ENCODE measurements at places on chromosomes 16 and 17.

GRCh38 chr17:40915199-40915661, 22.2 kb downstream of the KRT23 start:
- DNase-seq, result no peak

GRCh38 chr17:57243171-57243622, 13.1 kb upstream of the MSI2 start:
- peak; percentile 71 for DNase-seq

DNA sequence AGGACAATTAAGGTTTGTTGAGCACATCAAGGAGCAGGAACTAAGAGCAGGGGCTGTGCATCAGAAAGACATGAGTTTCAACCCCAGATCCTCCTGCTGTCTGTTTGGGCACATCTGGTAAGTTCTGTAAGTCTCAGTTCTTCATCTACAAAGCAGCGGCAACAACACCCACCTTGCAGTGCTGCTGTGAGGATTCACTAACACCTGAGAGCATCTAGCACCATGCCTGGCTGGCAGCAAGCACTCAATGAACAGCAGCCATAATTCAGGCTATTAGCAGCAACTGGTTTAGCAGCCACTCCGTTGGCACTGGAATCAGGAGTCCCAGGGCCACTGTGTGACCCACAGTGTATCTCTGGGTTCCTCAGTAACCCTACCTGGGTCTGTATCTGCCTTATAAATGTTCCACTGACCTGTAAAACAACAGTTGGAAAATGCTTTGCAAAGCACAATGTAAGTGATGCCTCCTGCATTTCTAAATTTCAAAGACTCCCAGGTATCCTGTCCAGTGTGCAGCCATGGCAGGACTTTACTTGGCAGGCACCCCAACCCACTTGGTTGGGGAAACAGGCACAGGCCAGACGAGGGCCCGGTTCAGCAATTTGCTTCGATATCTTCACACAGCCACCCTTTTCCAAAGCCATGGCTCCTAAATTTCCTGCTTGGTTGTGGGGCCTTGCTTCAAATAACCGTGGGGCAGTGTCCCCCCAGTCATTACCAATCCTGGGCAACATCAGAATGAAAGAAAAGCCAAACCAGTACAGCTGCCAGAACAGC, 4.2 kb downstream of the ST3GAL2 start:
- no peak for DNase-seq

DNA sequence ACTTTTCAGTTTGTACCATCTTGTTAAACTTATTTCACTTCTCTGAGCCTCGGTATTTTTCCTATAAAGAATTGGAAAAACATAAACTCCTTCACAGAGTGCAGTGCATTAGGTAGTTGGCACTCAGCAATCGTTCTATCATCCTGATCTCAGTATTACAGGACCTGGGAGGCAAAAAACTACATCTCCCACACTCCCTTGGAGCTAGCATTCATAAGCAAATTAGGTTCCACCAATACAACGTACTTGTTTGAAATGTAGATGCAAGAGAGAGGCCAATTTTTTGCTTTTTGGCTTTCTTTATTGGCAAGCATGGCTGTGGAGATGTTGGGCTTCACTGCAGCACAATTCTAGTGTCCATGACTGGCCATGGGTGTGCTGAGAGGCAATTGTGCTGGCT, 285.2 kb downstream of the CA10 start:
- no peak for DNase-seq

DNA sequence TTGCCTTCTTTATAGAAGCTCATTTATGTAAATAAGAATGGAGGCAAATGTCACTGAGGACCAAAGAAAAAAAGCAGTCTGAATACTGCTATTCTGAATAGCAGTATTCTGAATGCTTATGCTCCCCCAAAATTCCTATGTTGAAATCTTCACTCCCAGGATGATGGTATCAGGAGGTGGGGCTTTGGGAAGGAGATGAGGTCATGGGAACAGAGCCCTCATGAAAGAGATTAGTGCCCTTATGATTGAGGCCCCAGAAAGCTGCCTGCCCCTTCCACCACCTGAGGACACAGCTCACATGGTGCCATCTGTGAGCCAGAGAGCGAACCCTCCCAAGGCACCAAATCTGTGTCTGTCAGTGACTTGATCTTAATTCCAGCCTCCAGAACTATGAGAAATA, 28.8 kb downstream of the HEATR6 start:
- no peak for DNase-seq

DNA sequence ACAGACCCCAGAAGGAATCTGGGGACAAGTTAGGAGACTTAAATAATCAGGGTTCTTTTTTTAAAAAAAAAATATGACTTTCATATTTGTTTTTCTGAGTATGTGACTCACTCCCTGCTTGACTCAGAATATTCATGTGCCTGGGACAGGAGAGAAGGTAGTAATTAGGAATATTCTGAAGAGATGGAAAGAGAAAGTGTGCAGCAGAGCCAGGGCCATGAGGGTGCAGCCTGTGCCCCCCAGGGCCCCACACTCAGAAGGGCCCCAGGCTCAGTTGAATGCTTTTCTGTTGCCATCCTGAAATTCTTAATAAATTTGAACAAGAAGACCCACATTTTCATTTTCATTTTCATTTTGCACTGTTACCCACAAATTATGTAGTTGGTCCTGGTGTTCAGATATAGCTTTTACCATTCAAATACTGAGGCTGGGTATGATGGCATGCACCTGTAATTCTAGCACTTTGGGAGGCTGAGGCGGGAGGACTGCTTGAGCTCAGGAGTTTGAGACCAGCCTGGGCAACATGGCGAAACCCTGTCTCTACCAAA, 11.5 kb upstream of the LONP2 start:
- no peak for DNase-seq

GRCh38 chr17:35018814-35019213, 38.5 kb downstream of the LIG3 start:
- DNase-seq, result no peak

DNA sequence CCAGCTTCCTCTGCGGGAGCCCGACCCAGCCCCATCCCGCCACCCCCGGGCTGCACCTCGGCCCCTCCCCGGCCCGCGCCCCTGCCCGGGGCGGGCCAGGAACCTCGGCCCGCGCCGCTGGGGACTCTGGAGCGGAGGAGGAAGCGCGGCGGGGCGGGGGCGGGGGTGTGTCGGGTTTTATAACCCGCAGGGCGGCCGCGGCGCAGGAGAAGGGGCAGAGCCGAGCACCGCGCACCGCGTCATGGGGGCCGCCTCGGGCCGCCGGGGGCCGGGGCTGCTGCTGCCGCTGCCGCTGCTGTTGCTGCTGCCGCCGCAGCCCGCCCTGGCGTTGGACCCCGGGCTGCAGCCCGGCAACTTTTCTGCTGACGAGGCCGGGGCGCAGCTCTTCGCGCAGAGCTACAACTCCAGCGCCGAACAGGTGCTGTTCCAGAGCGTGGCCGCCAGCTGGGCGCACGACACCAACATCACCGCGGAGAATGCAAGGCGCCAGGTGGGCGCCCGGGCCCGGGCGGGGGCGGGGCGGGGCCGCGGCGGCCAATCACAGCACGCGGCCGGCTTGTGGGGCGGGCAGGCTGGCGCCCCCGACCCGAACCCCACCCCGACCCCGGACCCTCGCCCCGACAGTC, at the start of gene ACE:
ACE (plus strand) TSS at position 208 of the 626 bp plus-strand sequence; CDS start at position 242, 34 bp downstream.
- no peak for DNase-seq

DNA sequence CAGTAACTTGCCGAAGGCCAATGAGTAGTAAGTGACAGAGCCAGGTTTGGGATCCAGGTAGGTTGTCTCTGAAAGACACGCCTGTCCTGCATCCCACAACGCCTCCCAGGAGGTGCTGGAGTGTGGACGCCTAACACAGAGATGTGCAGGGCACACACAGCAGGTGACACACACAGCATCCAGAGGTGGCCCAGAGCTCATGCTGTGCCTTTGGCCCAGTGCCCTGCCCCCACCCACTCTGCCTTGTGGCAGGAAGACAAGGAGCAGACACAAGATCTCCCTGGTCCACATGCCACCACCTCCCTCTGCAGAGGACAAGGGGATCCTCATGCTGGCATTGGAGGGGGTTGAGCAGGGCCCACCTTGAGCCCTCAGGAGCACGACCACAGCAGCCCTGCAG, 14.7 kb upstream of the STH start:
- DNase-seq, result no peak

DNA sequence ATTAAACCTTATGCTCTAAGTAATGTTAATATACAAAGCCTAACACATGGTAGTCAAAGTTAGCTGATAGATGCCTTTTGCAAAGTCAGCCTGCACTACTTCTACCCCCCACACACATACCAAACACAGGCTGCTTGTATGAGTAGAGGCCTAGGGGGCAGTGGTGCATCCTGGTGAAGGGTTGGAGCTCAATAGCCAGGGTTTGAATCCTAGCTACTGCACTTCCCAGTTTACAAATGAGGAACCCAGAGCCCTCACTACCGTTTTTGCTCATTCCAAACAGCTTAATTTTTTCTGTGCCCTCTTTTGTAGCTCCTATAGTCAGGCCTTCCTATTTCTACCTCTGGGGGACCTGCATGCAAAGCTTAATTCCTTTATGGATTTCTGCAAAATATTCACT, 18.9 kb upstream of the HYDIN start:
- no peak for DNase-seq

GRCh38 chr17:78947235-78948149, 22.3 kb upstream of the TIMP2 start:
- DNase-seq, result no peak

DNA sequence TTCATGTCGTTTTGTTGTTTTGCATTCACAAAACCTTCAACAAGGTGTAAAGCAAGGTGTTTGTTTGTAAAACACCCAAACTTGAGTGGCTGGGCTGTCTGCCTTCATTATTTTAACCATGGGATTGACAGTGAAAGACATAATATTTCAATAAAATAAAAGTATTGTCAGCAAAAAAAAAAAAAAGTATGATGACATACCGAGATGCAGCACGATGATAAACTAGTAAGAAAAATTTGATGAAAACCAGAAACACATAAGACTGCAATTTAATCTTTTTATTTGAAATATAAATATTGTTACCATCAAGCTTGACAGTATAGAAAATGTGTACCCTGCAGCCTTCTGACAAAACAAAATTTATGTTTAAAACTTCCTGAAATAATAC, 419.3 kb upstream of the DYNLRB2 start:
- DNase-seq, result no peak

DNA sequence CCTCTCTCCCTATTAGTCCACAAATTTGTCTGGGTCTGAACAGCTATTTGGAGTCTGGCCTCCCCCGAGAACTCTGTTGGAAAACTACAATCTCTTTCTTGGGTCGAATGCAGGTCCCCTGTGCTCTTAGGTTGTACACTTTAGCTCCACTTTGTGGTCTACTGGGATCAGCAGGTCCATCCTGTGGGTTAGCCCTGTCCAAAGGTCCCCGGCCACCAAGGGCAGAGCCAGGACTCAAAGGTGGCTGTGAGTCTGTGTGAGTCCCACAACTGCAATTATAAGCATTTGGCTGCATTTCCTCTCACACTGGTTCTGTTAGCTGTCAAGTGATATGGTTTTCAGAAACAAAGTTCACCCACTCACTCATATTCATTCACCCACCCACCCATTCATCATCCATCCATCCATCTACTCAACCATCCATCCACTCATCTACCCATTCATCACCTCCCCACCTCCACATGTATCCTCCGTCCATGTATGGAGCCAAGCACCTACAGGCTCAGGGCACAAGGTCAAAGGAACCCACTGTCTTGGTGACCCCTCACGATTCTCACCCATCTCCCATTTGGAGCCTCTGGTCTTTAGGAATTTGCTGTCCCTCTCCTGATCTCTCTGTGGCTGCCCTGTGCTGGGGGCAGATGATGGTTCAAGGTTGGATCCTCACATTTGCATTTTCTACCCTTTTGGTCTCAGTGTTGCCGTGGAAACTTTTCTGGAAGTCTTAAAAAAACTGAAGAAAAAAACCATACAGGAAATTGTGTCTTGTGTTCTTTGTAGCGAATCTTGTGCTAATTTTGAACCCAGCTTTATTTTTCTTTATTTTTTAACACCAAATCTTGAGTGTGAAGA, 45.8 kb downstream of the IRF8 start:
- no peak for DNase-seq

DNA sequence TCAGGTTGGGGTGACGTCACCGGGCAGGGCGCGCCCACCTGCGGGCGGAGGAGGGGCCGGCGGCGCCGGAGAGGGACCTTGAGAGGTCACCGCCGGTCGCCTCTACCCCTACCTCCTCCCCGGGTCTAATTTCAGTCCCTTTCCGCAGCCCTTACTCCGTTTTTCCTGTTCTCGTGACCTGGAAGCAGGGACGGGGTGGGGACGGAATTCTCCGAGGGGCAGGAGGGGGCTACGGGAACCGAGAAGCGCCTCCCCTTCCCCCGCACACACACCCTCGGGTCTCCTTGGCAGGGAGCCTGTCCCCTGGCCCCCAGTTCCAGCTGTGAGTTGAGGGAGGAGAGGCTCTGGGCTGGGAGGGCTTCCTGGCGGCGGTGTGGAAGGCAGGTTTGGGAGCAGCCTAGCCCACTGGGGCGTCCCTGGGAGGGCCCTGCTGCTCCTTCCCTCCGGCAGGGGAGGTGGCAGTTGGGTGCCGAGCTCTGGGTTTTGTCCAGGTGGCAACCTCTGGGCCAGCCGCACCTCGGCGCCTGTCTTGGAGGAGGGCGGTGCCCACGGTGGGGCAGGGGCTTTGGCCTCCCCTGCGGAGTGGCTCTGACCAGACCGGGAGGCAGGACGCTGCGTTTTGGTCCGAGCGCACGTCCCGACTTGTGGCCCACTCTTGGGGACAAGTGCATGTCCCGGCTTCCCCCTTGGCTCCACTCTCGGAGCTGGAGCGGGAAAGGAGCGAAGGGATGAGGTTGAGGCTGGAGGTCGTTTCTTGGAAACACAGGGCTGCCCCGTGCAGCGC, 773 bp downstream of the SYNGR3 start:
- no peak for DNase-seq

DNA sequence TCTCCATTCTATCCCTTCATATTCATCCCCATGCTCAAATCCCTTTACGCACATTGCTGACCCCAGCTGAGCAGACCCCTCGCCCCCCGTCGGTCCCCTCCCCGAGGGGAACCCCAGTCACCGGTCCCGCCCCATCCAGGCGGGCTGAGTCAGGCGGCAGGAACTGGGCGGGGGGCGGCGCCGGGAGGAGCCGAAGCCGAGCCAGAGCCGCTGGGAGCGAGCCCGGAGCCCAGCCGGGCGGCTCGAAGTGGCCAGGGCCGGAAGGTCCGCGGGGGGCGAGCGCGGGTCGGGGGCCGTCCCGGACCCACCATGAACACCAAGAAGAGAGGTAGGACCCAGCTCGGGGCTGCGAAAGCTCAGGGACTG, 8.6 kb downstream of the RIPOR1 start:
- DNase-seq, result peak; percentile 49

DNA sequence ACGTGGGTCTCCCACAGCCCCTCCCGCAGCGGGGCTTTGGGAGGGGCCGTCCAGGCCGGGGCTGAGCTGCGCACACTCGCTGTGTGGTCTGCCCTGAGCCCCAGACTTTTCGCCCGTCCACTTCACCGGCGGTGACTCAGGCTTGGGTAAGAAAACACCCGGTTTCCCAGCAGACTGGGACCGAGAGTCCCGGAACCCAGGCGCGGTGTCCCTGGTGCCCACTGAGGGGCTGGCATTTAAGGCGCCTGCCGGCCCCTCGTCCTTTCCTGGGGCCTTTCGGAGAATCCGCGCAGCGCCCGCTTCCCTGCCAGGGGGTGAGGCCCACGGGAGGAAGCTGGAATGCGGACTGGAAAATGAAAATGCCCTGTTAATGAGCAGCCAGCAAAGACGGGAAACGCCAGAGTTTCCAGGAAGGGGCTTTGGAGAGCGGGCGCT, 100.3 kb downstream of the C16orf95 start:
- DNase-seq, result no peak

- no peak for DNase-seq
Observed at GRCh38 chr16:87933140-87933495, 3.2 kb downstream of the CA5A start.
